ENCODE measurements at places on chromosomes 5 and 9.
A peak's percentile ranks its signal among the peaks of the same experiment; 100 is the strongest.

DNA sequence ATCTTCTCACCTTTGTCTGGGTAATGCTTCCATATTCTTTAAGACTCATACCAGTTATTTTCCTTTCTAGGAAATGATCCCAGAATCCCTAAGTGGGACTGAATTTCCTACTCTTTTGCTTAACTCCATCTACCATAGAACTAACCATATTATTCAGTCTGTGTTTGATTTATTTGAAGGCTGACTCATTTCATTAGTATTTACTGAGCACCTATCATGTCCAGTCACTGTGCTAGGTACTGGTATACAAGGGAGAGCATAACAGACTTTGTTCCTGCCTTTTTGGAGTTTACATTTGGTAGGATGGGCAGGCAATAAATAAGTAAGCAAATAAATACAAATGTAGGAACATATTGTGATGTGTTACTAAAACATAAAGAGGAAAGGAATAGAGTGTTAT, 4.3 kb downstream of the NPR2 start:
- H3K27ac ChIP-seq: no peak overlapping the region
- H3K36me3 ChIP-seq: no peaks in the 10 kb centered on the region
- no peak overlapping the region for H3K4me3 ChIP-seq
- no peak for DNase-seq

DNA sequence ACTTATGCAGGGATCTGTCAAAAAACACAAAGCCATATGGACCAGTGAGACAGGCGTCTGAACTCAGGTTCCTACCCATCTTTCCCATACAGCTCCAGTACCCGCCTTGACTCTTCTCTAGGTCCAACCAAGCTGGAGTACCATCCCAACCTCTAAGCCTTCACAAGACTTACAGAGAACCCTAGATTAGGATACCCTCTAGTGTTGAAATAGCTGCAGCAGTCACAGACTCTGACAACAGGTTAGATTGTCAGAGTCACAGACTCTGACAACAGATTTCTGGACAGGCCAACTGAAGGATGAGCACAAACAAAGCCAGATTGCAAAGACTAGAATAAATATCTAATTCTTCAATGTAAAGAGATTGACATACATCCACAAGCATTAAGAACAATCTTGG, 266.1 kb downstream of the GRIA1 start:
- no peaks in the 10 kb centered on the region for H3K36me3 ChIP-seq
- no peaks in the 10 kb centered on the region for H3K4me1 ChIP-seq
- H3K27me3 ChIP-seq: no peaks in the 10 kb centered on the region
- no peak for DNase-seq
- no peak overlapping the region for H3K4me3 ChIP-seq

- no peak for DNase-seq
- no peak overlapping the region for H3K27ac ChIP-seq
- no peaks in the 10 kb centered on the region for H3K36me3 ChIP-seq
- H3K4me3 ChIP-seq: no peak overlapping the region
- no peaks in the 10 kb centered on the region for H3K4me1 ChIP-seq
- H3K27me3 ChIP-seq: no peaks in the 10 kb centered on the region
Measured at GRCh38 chr5:148352696-148353095, 17.3 kb downstream of the SPINK9 start.

DNA sequence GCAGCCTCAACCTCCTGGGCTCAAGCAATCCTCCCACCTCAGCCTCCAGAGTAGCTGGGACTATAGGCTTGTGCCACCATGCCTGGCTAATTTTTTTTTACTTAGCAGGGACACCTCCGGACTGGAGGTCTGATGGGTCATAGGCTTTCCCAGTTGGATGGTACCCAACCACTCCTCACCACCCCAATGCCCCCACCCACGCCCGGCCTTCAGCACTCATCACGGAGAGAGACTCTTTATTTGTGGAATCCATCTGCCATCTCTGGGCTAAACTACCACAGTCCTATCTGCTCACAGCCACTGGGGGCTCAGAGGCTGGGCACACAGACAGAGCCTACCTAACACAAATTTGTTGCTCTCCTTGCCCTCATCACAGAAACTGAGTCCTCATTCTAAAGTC, 58.3 kb upstream of the STXBP1 start:
- H3K27me3 ChIP-seq: peaks cover 2% of the 10 kb centered on the region
- peaks cover 18% of the 10 kb centered on the region for H3K36me3 ChIP-seq
- H3K4me1 ChIP-seq: peaks cover 65% of the 10 kb centered on the region
- H3K4me3 ChIP-seq: no peak overlapping the region
- H3K27ac ChIP-seq: peak overlapping the region; percentile 87

- H3K27me3 ChIP-seq: no peaks in the 10 kb centered on the region
- H3K4me3 ChIP-seq: no peak overlapping the region
- no peaks in the 10 kb centered on the region for H3K36me3 ChIP-seq
- no peaks in the 10 kb centered on the region for H3K4me1 ChIP-seq
Measured at GRCh38 chr5:21007781-21008180, 1019.8 kb upstream of the CDH18 start.

- H3K27me3 ChIP-seq: peaks cover 3% of the 10 kb centered on the region
- H3K4me1 ChIP-seq: no peaks in the 10 kb centered on the region
- H3K36me3 ChIP-seq: no peaks in the 10 kb centered on the region
- H3K27ac ChIP-seq: no peak overlapping the region
- H3K4me3 ChIP-seq: no peak overlapping the region
Measured at GRCh38 chr9:37632479-37632878, 18.3 kb upstream of the FRMPD1 start.

DNA sequence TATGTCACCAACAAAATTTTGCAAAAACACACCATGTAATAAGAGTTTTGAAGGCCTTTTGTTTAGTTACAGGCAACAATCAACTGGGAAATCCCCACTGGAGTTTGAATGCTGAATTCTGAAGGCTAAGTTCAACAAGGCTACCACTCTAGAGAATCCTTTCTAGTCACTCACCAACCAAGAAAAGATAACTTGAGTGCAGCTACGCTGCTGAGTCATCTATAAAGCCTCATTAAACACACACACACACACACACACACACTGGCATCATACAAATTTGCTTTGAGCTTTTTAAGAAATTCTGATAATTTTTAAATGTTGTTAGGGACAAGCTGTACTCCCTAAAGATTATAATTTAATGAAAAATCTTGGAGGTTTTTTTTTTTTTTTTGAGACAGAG, 219.6 kb downstream of the DENND1A start:
- no peak overlapping the region for H3K27ac ChIP-seq
- no peaks in the 10 kb centered on the region for H3K4me1 ChIP-seq
- H3K27me3 ChIP-seq: no peaks in the 10 kb centered on the region

GRCh38 chr9:131818089-131818488, 78.2 kb upstream of the RAPGEF1 start:
- no peak overlapping the region for H3K4me3 ChIP-seq
- H3K36me3 ChIP-seq: no peaks in the 10 kb centered on the region
- no peaks in the 10 kb centered on the region for H3K4me1 ChIP-seq
- no peak overlapping the region for H3K27ac ChIP-seq

- DNase-seq: no peak
- peaks cover 22% of the 10 kb centered on the region for H3K27me3 ChIP-seq
- H3K4me1 ChIP-seq: peaks cover 20% of the 10 kb centered on the region
- peaks cover 2% of the 10 kb centered on the region for H3K36me3 ChIP-seq
- no peak overlapping the region for H3K27ac ChIP-seq
Measured at GRCh38 chr5:6823996-6824395, 110.8 kb downstream of the TENT4A start.

DNA sequence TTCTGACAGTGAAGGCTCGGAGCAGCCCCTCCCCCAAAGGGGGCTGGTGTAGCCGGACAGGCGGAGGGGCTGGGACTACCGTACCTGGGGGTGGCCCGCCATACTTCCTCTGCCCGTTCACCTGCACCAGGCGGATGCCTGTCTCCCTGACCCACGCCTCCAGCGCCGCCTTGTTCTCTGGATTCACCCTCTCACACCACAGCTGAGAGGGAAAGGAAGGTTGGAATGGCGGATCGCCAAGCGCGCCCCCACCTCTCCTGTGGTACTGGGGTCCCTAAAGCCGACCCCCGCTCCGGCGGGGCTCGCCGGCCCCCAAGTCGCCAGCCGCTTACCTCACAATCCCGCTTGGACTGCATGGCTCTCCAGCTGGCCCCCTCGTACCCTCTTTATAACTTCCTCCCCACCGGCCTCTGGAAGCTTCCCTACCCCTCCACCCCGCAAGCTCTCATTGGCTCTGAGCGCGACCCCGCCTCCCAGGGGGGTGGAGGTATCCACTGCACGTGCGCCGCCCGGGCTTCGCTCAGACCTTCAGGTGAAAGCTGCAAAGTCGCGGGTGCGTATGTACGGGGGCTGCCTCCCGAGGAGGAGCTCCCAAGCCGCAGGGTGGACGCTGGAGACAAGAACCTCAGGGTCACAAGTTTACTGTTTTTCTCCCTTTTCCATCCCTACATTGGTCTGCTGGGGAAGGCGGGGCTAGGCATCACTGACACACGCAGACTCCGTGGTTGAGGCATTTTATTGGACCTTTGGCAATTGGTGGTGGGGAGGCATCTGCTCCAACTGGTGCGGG, at the start of gene DND1:
Gene DND1, minus strand, starts transcription at position 390 of the 790 bp plus-strand sequence. Its CDS starts 34 bp downstream, at position 356.
- H3K27ac ChIP-seq: no peak within 1 kb of the TSS
- H3K27me3 ChIP-seq: no peaks in the 10 kb centered on the region
- DNase-seq: no peak
- no peak within 1 kb of the TSS for H3K4me3 ChIP-seq
- peaks cover 59% of the 10 kb centered on the region for H3K36me3 ChIP-seq

GRCh38 chr5:2848619-2849018, 97.1 kb upstream of the IRX2 start:
- no peaks in the 10 kb centered on the region for H3K27me3 ChIP-seq
- H3K27ac ChIP-seq: no peak overlapping the region
- DNase-seq: no peak

DNA sequence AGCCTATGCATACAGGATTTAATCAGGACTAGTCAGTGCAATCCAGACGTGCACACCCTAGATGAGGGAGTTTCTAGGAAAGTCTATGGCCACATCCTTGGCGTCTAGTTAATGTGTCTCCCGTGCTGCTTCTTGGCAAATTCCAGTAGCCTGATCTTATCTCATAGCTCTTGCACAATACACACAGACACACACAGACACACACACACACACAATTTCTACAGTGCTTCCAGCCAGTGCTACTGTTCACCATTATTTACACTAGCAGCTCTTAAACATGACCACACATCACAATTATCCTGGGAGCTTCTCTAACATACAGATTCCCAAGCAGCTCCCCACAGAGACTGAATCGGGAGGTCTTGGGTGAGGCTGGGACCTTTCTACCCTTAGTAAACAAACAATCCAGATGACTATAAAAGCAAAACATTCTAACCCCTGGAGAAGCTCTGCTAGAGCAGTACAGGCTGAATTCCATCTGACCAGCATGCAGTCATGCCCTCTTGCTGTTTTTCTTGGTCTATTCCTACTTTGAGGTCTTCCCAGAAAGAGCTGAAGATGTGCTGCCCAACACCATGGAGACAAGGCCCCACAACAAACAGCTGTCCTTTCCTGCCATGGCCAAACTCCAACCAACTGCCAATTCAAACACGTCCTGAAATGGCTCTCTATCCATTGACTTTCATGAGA, 236.6 kb downstream of the DEPDC1B start:
- DNase-seq: no peak
- H3K27ac ChIP-seq: no peak overlapping the region
- no peaks in the 10 kb centered on the region for H3K36me3 ChIP-seq
- peaks cover 2% of the 10 kb centered on the region for H3K27me3 ChIP-seq
- H3K4me1 ChIP-seq: no peaks in the 10 kb centered on the region
- no peak overlapping the region for H3K4me3 ChIP-seq

DNA sequence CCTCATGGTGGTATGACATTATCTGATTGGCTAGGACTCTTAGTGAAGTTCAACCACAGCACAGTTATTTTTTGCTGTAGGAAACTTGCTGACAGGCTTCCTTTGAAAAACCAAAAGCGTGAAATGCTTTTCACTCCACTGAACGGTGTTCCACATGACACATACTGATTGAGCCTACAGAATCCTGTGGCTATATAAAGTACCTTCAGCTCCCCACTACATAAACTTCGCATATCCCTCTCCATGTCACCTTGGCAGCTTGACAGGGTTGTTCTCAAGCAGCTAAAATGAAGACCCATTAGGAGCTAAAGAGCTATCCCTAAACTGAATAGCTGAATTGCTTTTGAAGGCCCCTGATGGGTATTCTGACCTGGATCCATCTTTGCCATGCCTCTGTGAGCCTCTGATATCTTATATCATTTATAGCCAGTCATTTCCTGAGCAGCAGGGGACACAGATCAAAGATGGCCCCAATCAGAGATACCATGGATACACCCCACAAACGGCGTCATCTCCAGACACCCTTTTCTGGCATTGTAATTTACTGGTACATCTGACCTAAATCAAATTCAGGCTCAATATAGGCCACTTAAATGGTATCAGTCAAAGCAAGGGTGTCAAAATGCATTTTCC, 91.5 kb downstream of the APBA1 start:
- no peaks in the 10 kb centered on the region for H3K36me3 ChIP-seq
- no peak overlapping the region for H3K4me3 ChIP-seq
- H3K4me1 ChIP-seq: peaks cover 4% of the 10 kb centered on the region
- DNase-seq: no peak
- H3K27me3 ChIP-seq: no peaks in the 10 kb centered on the region

GRCh38 chr5:32551865-32552264, 33.5 kb upstream of the SUB1 start:
- H3K27me3 ChIP-seq: no peaks in the 10 kb centered on the region
- no peak for DNase-seq
- H3K4me3 ChIP-seq: no peak overlapping the region
- peaks cover 30% of the 10 kb centered on the region for H3K36me3 ChIP-seq
- peaks cover 11% of the 10 kb centered on the region for H3K4me1 ChIP-seq
- peak overlapping the region; percentile 58 for H3K27ac ChIP-seq

- DNase-seq: no peak
- no peaks in the 10 kb centered on the region for H3K36me3 ChIP-seq
- no peak overlapping the region for H3K4me3 ChIP-seq
- H3K4me1 ChIP-seq: no peaks in the 10 kb centered on the region
Measured at GRCh38 chr5:90359073-90359920, 50.3 kb downstream of the CETN3 start.

DNA sequence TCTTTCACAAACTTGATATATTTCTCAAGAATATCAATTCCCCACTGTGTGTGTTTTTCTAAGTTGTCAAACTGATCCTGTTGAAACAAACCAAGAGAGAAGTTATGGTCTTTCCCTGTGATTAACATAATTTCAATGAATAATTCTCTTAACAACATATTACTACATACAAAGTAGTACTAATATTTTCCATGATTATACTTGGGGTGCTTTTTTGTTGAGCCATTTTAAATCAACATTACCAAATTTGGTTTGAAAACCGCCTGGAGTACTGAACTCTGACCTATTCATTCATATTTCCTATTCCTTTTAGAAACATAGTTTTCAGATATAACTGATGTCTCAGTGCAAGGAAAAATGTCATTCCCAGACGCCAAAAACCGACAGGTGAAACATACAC, 48.1 kb downstream of the FNBP1 start:
- peaks cover 46% of the 10 kb centered on the region for H3K36me3 ChIP-seq
- no peaks in the 10 kb centered on the region for H3K27me3 ChIP-seq
- DNase-seq: no peak

Data from activated CD4-positive, alpha-beta T cell treated with anti-CD3 and anti-CD28 coated beads, Interleukin-2, amount 10 ng/mL, durations not matched to agents 7 days and 5 days (primary cell).